ENCODE measurements at places on chromosomes 2 and 18.

- no peak for DNase-seq
Measured at GRCh38 chr2:28654663-28655320, 96.8 kb upstream of the PPP1CB start.

GRCh38 chr2:145018502-145018901 lies 498.6 kb upstream of the ZEB2 start:
- DNase-seq, result no peak

GRCh38 chr2:161710131-161710915 lies 86.1 kb downstream of the SLC4A10 start:
- DNase-seq, result no peak

DNA sequence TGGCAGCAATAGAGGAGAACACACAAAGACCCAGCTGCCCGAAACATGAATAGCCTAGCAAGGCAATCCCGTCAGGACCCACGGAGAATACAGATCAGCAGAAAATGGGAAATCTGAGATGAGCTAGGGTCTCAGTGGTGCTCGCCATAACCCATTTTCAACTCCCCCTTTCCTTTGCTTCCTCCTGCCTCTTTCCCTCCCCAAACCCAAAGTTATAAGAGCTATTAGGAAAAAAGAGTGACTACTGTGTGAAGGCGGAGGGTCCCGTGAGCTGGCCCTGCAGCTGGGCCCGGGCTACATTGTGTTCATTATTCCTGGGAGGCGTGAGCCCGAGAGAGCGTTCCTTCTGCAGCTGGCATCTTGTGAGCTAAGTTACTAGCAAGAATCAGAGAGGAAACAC lies 118.4 kb downstream of the PID1 start:
- no peak for DNase-seq

GRCh38 chr2:170571612-170572011 lies 143.5 kb upstream of the SP5 start:
- no peak for DNase-seq

DNA sequence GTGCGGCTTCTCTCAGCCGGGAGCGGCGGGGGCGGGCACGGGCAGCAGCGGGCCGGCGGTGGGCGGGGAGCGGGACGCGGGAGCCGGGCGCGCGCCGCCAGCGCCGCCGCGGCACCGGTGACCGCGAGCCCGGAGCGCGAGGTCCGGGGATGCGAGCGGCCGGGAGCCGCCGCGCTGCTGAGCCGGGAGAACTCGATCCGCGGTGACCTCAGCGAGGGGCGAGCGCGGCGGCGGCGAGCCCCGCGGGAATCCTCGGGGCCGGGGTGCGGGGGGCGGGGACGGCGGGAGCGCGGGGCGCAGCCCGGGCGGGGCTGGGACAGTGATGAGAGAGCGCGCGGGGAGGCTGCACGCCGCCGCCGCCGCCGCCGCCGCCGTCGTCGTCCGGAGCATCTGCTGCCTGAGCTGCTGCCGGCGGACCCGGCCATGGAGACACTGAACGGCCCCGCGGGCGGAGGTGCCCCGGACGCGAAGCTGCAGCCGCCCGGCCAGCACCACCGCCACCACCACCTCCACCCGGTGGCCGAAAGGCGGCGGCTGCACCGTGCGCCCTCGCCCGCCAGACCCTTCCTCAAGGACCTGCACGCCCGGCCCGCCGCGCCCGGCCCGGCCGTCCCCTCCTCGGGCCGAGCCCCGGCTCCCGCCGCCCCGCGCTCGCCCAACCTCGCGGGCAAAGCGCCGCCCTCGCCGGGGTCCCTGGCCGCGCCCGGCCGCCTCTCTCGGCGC lies at the start of gene MTCL1:
Gene MTCL1 (plus strand): TSS at position 319 of the 723 bp plus-strand sequence. CDS start 105 bp downstream, at position 424.
- peak; percentile 86 for DNase-seq

DNA sequence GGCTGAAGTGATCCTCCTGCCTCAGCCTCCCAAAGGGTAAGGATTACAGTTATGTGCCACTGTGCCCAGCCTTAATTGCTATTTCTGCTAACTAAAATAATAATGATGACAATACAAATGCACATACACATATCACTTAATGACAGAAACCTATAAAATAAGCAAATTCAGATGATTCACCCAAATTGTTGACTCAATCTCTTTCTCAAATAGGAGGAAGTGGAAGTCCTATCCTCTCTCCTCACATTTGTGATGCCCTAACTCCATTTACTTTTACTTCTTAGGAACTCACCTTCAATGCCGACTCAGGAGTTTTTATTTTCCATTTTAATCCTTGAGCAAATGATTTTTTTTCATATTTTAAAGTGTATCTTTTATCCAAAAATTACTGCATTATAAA lies 24.5 kb upstream of the RAPH1 start:
- DNase-seq, result no peak

- no peak for DNase-seq
Measured at GRCh38 chr2:9370746-9371145, 52.6 kb downstream of the ITGB1BP1 start.
